ENCODE measurements at places on chromosomes 1 and 21.

DNA sequence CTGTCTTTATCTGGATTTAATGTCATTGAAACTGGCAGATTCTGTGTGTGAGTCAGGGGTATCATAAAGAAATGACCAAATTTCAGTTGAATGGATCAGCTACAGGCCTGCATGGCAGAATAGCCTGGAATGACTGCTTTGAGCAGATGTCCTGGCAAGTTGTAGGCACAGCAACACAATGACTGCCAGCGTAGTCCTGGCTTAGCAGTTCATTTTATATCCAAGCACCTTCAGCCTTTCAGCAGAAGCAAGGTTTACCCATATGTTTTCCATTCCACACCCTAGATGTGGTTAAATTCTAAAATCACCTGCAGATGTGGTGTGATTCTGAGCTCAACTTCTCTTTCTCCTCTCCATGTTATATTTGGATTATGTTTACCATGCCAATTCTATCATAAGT lies 22.3 kb upstream of the PTGFR start:
- DNase-seq, result peak; percentile 50

- no peak for DNase-seq
Observed at GRCh38 chr1:108082001-108082400, 117.0 kb upstream of the VAV3 start.

DNA sequence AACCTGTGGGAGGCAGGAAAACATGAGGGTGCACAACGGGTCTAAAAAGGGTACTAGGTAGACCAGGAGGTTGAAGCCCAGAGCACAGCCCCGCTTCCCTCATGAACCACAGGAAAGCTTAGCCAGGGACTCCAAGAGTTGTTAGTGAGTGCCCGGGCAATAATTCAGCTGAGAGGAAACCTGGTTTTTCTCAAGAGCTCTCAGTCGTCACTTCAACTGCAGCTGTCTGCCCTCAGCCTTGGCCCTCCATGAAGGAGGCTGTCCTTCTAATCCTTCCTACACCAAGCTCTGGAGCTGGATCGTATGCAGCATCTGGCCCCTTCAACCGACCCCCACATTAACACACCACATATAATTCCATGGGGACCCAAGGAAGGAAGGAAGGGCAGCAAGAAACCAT lies 77.0 kb upstream of the BACE2 start:
- DNase-seq, result no peak

- no peak for DNase-seq
Observed at GRCh38 chr1:163874070-163874469, 552.3 kb downstream of the NUF2 start.

DNA sequence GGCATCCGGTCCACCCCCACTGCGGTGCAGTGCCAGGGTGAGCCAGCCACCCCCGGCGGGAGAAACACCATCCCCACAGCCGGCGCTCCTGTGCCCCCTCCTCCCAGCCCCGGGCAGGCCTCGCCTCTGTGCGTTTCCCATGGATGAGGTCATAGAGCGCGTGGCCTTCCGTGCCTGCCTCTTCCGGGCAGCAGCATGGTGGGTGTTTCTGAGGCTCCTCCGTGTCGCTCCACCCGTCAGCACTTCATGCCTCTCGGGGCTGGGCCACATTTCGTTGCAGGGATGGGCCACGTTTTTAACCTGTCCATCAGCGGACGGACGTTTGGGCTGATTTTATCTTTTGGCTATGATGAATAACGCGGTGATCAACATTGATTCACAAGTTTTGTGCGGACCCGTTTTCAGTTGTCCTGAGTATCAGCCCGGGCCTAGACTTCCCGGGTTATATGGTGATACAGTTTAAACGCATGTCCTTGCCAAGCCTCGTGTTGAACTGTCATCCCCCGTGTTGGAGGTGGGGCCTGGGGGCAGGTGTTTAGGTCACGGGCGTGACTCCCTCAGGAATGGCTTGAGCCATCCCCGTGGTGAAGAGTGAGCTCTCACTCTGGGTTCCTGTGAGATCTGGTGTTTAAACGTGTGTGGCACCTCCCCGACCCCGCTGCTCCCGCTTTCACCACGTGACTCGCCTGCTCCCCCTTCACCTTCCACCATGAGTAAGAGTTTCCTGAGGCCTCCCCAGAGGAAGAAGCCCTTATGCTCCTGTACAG lies 64.8 kb downstream of the SLX9 start:
- DNase-seq, result no peak

DNA sequence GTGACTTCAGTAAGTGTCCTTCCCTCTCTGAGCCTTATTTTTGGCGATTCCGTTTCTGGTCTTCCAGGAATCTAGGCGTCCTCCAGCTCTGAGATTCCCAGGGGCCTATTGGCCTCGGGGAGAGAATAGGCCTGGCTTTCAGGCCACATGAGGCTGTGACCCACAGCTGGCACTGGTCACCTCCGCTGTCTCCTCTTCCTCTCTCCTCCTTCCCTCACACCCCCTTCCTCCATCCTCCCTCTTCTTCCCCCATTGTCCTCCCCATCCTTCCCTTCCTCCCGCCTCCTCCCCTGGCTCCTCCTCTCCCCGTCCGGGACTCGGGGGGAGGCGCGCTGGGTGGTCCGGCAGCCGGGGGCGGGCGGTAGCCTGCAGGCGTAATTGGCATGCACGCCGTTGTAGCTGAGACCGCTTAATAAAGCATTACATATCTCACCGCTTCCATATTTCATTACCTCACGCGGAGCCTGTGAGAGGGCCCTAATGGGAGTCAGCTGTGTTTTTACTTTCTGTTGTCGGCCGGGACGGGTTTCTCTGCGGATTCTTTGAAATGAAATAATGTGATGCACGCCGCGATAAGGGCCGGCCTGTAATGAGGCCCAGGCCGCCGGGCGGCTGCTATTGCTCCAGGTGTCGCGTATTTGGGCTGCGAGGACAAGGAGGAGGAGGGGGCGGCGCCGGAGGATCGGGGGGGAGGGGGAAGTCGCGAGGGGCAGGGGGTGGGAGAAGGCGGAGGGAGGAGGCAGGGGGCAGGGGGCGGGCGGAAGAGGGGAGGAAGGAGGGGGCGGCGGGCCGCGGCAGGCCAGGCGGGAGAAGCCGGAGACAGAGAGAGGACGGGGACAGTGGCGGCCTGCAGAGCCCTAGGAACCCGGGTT lies 95.3 kb downstream of the FOXD2 start:
- DNase-seq, result peak; percentile 57

DNA sequence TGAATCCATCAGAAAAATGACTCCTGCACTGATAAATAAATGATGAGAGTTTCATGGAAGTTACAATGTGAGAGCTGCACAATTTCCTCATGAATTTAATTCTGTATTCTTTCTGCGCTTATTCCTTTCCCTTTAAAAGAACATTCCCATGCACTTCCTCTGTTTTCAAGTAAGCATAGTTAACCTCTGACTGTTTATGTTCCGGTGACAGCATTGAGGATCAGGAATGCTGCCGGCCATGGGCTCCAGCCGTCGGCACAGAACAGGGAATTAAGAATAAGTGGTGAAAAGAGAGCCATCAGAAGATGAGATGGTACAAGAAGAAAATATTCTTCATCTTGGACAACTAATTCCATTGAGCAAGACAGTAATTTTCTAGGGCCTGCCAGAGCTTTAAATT lies 65.3 kb downstream of the SUSD4 start:
- DNase-seq, result no peak

DNA sequence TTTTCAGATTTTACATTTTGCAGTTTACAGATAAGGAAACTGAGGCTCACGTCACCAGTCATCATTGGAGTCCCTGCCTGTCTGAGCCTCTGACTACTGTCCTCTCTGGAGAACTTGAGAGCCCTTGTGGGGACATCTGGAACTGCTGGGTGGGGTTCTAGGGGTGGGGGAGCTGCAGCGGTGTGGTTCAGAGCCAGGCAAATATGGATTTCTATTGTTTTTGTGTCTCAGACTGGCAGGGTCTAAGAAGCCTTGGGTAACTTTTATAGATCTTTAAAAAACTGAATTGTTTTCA lies 46.9 kb downstream of the IER5 start:
- peak; percentile 37 for DNase-seq

DNA sequence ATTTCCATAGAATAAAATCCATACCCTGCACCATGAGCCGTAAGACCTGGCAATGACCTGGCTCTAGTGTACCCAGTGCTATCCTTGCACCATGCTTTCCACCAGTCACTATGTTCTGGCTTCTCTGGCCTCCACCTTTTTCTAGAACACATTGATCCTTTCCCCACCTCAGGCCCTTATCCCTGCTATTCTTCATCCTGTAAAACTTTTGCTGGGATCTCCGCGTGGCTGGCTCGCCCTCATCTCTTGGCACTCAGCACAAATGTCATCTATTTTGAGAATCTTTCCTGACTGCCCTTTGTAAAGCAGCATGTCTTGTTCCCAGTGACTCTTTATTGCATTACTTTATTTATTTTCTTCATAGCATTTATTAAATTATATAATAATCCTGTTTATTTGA lies 169.8 kb upstream of the B3GALT2 start:
- DNase-seq, result no peak

GRCh38 chr1:42173155-42173933 lies 8.8 kb upstream of the GUCA2A start:
- no peak for DNase-seq

- no peak for DNase-seq
Observed at GRCh38 chr1:203090421-203091198, 4.8 kb upstream of the MYOG start.

- DNase-seq, result peak; percentile 25
Observed at GRCh38 chr1:107782217-107782845, 182.6 kb downstream of the VAV3 start.

GRCh38 chr1:111886741-111887140 lies 102.7 kb downstream of the KCND3 start:
- DNase-seq, result no peak

DNA sequence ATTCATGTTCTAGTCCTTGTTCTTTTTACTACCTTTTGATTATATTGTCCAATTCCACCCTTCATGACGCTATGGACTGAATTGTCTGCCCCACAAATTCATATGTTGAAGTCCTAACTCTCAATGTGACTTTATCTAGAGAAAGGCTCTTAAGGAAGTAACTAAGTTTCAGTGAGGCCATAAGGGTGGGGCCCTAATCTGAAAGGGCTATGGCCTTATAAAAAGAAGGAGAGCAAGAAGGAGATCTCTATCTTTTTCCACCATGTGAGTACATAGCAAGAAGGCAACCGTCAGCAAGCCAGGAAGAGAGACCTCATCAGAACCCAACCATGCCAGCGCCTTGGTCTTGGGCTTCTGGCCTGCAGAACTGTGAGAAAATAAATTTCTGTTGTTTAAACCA lies 95.9 kb downstream of the HIVEP3 start:
- no peak for DNase-seq

DNA sequence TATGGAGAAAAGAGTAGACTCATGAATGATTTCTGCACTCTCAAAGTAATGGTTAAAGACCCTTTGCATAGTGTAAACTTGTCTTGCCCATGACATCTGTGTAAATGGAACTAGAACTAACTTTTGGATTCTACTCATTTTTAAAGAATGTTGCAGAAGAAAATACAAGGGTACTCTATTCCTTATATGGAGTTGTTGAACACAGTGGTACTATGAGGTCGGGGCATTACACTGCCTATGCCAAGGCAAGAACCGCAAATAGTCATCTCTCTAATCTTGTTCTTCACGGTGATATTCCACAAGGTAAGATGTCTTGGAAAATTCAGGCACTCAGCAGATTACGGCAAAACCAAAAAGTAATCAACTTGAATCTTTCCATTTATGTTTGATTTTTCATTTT lies 19.8 kb downstream of the CCT8 start:
- no peak for DNase-seq

DNA sequence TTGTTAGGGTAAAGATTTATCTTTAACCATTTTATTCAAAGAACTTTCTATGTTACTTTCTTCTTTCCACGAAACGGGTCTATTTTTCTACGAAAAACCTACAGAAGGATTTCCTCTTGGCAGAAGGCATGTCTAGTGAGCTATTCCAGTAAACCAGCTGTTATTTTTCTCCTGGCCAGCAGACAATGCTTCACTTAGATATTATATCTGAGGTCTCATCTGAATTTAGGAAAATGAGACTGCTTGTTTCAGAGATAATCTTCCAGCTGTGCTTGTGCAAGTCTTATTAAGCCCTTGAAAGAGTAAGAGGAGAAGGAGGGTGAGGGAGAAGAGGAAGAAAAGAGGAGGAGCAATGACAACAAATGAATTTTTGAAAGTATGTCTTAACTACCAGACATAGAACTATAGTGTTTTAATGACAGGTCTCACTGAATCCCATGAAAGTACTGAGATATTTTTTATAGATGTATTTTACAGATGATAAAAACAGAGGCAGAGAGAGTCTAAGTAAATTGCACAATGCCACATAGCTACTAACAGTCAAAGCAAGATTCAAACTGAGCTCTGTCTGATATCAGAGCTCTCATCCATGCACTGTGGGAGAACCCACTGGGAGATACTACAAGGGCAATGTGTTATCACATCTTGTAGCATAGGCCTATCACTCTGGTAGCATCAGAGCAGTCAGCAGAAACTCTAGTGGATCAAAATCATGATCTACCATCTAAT lies 54.6 kb upstream of the SAMSN1 start:
- DNase-seq, result no peak

DNA sequence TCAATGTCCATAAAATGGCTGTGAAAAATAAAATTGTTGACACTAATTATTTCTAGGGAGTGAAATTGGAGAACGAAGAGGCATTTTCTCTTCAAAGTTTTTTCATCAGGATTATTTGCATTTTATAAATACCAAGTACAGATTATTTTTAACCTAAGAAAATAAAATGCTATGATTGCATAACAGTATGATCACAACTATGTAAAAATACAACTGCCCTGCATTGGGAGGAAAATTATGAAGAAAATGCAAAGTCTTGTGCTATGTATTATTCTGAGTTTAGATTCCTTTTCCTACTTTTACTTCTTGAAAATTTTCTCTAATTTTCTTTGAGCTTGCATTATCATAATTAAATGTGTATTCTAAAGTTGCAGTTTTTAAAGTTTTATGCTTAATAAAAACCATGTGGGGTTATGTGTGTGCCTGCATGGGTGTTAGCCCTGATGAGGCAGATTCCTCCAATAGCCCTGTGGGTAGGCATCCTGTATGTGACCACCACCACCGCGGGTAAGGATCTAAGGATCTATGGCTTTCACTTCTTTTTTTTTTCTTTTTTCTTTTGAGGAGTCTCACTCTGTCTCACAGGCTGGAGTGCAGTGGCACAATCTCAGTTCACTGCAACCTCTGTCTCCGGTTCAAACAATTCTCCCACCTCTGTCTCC lies 24.7 kb downstream of the STX6 start:
- DNase-seq, result no peak
